ENCODE measurements at places on chromosomes 16 and 17. TPM values are rescaled to one million over a fixed set of nuclear protein-coding genes. Genes with fewer than 3 reads are reported as not detected.

Gene TBC1D26
- not detected for total RNA-seq

Gene CCL7
- not detected for total RNA-seq

Gene CA10
- not detected for total RNA-seq

Gene CDR2L
- 21.8 TPM for total RNA-seq

Gene ACBD4
- 16.3 TPM for total RNA-seq

Gene SMCR8
- 25.2 TPM for total RNA-seq

Gene ACACA
- total RNA-seq: 110 TPM

Gene CACNG3
- total RNA-seq: not detected

Gene TEX19
- total RNA-seq: not detected

Gene WNK4
- total RNA-seq: 0.38 TPM

Gene HS3ST3B1
- 2.7 TPM for total RNA-seq

Gene HIGD1B
- total RNA-seq: 36.4 TPM

Gene PRAC1
- not detected for total RNA-seq

Gene RNF43
- 7.5 TPM for total RNA-seq

Gene OR3A2
- not detected for total RNA-seq

Gene OR4D1
- total RNA-seq: not detected

Gene HBA2
- 248 TPM for total RNA-seq

Gene CAMKK1
- 10.1 TPM for total RNA-seq

Gene TNFRSF17
- total RNA-seq: 0.41 TPM

DNA sequence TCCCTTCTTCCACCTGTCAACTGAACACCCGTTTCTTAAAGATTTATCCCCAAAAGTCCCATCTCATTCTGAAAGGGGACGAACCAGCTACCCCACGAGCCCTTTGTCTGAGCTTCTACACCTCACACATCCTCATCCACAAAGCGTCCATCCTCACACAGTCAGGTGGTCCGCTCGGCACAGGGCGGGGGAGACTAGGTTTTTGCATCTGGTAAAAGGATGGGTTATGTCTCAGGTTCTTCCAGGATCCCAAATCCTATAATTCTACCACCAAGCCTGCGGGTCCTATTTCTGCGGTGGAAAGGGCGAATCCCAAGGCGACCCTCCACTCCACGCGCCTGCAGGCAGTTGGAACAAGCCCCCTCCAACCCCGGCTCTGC is 458 bp downstream of the GFOD2 start:
- DNase-seq: no peak

- DNase-seq: no peak
These were observed 7.5 kb upstream of the NOS2 start for GRCh38 chr17:27807567-27808470.

GRCh38 chr17:79732254-79732653 is 1.5 kb downstream of the ENPP7 start:
- DNase-seq: no peak

GRCh38 chr16:26857371-26857770 is 209.4 kb upstream of the C16orf82 start:
- DNase-seq: no peak

DNA sequence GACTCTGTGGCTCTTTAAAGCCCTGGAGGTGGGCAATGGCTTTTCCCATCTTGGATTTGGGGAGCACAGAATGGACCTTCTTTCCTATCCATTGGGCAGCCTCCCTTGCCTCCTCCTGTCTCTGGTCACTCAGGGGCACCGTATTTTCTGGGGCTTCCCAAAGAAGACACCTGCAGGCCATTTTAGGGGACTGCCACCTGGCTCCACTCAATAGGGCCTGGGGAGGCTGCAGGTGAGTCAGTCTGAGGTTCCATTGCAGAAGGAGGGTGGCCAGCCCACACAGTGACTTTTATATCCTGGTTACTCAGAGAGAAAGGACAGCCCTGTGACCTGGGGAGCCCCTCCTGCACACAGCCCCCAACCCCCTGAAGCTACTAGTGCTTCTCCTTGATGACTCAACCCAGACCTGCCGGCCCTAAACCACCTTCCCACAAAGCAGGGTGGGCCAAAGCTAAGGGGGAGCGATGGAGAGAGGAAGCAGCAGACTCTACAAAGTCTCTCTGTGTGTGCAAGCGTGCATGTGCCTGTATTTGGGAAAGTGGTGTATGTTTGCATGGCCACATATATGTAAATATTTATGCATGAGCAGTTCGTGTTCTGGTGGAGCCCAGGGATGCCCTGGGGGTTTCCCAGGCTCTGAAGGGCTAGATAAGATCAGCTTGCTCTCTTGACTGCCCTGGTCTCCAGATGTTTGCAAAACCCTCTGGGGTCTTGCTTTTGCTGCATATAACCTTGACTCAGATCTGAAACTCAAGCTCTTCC is 5.0 kb downstream of the CX3CL1 start:
- no peak for DNase-seq

- no peak for DNase-seq
These were observed 88.2 kb upstream of the FA2H start for GRCh38 chr16:74862743-74863244.

GRCh38 chr17:29146369-29146972 is 33.7 kb downstream of the MYO18A start:
- no peak for DNase-seq

DNA sequence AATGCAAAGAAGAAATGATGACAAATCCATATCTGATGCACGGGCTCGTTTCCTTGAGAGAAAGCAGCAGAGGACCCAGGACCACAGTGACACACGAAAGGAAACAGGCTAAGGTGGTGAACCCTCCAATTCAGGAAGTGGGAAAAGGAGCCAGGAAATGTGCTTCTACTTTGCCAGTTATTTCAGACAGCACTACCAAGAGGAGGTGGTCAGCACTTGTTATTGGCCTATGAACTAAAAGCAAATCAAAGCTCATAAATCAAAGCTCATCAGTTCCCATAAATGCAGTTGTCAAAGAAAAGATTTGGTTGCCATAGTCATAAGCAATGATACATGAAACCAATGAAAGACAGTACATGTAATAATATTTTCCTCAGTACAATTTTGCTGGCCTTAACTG is 12.6 kb upstream of the CLTC start:
- DNase-seq: no peak

GRCh38 chr17:49646391-49647255 is 31.3 kb downstream of the SPOP start:
- no peak for DNase-seq

DNA sequence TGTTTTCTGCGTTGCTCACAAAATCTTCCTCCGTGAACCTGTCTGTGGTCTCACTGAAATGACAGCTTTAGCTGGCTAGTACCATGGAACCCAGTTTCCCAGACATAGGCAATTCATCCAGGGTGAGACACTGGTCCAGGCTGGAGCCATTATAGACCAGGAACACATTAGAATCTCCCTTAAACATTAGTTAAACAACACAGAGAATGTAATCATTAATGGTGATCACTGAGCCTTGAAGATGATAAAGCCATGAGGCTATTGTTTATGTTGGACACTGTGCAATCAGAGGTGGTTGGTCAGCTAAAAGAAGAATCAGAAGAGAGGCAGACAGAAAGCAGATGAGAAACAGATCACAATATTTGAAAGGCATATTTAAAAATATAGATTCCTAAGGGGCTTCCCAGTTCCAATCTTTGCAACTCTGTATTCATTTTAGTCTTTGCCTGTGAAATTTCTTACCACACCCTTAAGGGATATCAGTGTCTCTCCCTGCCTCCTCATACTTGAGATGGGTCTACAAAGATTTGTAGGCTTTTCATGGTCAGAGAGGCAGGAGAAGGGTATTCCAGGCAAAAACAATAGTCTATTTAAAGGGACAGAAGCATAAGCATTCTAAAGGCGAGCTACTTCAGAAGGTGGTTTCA is 317.9 kb downstream of the MAP2K6 start:
- no peak for DNase-seq

- no peak for DNase-seq
These were observed 12.2 kb downstream of the PRKCB start for GRCh38 chr16:23847948-23848347.

DNA sequence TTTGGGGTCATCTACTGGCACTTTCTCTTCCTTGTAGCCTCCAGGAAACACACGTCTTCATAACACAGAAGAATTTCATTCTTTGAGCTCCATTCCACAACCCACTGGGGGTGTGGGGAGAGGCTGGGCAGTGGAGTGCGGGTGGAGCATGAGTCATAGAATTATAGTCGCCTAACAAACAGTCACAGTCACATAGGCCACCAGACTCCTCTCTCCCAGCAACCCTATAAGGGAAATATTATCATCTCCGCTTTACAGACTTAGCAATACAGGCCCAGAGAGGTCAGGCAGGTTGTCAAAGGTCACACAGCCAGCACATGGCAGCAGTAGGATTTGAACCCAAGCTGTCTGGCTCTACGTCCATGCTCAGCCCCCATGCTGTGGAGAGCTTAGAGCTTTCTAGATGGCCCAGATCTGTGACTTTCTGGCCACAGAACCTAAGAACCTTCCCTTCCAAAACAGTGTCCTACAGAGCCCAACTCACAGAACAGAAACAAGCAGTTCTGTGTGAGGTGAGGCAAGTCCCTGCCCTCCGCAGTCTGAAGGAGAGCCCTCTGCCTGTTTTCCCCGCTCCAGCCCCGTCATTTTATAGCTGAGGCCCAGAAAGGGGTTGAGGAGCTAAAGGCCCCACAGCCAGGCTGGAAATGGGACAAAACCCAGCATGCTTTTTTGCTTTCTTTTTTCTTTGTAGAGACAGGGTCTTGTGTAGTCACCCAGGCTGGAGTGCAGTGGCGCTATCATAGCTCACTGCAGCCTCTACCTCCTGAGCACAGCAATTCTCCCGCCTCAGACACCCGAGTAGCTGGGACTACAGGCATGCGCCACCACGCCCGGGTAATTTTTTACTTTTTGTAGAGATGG is 10.7 kb upstream of the LITAF start:
- peak; percentile 52 for DNase-seq

DNA sequence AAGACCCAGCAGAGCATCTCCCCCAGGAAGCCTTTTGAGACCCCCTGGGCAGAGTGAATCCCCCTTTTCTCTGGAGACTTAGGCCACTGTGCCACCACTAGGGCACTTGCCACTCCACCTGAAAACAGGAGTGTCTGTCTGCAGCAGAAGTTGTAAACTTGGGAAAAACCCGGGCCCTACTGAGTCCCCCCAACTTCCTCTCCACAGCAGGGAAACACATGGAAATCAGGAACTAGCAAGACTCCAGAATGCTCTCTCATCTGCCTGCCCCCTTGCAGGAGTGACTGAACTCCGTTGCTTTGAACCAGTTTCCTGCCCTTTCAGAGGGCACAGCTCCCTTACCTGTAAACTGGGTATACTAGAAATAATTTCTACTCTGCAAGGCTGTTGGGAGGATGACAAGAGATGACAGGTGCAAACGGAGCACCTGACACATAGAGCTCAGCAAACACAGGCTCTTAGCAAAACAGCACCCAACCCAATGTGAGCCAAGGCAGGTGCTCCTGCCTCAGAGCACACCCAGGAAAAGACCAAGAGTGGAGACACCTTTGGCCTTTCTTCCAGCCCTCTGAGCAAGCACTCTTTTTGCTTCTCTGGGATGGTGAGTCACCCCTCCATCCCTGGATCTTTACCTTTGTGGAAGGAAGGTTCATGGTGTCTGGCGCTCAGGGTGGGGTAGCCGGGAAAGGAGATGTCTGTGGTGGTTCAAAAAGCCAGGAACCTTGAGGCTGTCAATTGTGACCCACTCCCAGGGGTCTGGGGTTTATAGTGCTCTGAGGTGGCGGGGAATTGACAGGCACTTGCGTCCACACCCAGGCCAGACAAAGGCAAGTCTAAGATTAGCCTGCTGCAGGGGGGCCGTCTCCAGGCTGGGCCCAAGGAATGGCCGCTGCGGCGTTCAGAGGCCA is at the start of gene HCRT:
HCRT (minus strand) TSS at position 740 of the 908 bp plus-strand sequence; CDS start at position 653, 87 bp downstream.
- DNase-seq: no peak

- no peak for DNase-seq
These were observed 2.9 kb downstream of the ZBTB4 start for GRCh38 chr17:7476494-7476893.

DNA sequence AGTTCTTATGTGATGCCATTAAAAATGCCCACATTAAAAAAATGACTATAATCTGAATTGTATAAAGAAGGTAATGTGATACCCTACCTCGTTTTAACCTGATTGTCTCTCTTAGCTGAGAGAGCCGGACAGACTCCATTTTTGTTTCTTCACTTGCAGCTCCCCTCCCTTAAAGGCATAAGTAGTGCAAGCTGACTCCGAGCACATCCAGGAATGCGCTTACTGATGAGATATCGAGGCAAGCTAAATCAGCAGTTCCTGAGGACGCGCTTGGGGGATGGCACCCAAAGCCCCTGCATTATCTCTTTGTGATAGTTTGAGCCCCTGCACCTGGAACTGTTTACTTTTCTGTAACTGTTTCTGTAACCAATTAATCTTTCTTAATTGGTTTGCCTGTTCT is 6.3 kb downstream of the KRT24 start:
- no peak for DNase-seq

DNA sequence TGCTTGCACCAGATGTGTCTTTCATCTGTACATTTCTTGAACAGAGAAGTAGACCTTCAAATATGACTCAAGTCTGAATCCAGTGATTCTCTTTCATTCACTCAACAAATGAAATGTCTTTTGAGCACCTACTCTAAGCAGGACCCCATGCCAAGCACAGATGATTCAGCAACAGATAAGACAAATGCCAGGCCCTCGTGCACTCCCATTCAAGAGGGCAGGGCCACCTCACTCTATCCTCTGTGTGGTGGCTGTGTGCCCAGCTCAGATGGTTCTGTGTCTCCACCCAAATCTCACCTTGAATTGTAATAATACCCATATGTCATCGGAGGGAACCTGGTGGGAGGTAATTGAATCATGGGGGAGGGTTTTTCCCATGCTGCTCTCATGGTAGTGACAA is 74.1 kb upstream of the NKD1 start:
- no peak for DNase-seq

DNA sequence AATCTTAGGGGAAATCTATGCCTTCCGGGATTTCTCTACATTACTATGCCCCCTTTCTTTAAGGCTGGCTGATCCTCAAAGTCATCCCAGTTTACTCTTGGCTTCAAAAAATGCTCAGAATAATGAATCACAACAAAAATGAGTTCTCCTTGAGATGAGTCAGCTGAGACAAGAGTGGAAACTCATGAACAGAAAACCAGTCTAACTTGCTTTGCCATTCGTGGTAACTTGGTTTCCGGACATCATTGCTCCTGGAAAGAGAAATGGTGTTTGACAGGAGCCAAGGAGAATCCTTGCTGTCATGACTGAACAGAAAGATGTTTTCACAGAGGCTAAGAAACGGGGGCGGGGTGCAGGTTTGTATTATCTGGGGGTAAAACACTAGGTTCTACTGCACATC is 435.6 kb upstream of the DYNLRB2 start:
- no peak for DNase-seq

- DNase-seq: peak; percentile 69
These were observed 1.1 kb upstream of the AKTIP start for GRCh38 chr16:53503991-53504663.

GRCh38 chr16:4213737-4214136 is 28.1 kb downstream of the SRL start:
- no peak for DNase-seq

All from upper lobe of right lung (tissue), 1 donor.